ENCODE measurements at places on chromosomes 3 and 15. TPM values are rescaled to one million over a fixed set of nuclear protein-coding genes. Genes with fewer than 3 reads are reported as not detected.

GRCh38 chr15:62068810-62069167 lies 2.0 kb downstream of the C2CD4A start:
- H3K27me3 ChIP-seq: peaks cover 39% of the 10 kb centered on the region
- no peaks in the 10 kb centered on the region for H3K36me3 ChIP-seq
- no peak for DNase-seq
- H3K27ac ChIP-seq: no peak overlapping the region
- H3K4me3 ChIP-seq: peak overlapping the region; percentile 55

Gene ZSCAN2
- total RNA-seq: 14.7 TPM

DNA sequence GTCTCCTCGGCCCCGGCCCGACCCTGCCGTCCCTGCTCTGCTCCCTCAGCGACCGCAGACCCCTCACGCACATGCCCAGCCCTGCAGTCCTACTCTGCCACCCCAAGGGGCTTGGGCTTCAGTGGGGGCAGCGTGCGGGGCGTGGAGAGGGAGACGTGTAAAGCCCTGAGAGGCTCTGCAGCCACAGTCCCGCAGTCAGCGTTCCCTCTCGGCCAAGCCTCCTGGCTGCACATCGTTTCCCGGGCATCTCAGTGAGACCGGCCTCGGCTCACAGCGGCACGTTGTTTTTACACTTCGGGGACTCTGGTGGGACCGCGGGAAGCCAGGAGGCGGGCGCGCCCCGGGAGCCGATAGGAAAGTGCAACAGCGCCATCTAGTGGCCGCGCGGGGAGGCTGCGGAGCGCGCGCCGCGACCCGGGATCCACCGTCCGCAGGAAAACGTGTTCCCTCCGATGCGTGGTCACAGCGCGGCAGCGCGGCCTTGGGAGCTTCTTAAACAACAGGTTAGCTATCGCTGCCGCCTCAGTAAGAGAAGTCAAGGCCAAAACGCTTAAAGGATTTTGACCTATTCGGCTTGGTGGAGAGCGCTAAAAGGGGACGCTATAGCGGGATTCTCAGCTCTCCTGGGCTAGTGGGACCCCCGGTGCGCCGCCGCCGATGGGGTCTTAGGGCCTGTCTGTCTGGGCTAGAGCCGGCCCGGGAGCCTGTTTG lies 226.8 kb upstream of the IGF1R start:
- H3K4me1 ChIP-seq: peaks cover 2% of the 10 kb centered on the region
- no peak overlapping the region for H3K27ac ChIP-seq
- H3K4me3 ChIP-seq: peak overlapping the region; percentile 30
- H3K36me3 ChIP-seq: no peaks in the 10 kb centered on the region

DNA sequence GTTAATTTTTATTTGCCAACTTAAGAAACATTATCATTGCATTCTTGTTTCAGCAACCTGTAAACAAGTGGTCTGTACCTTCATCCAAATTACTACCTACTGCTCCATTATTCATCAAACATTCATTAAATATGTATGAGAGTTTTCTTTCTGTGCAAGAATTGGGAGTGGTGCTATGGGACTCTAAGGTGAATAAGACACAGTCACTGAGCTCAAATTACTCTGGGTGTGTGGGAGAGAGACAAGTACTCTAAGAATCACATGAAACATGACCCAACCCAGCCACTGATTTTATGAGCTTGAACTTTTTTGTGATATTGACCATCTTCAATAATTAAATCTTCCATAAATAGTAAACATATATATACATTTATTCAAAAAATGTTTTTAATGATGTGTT lies 227.2 kb upstream of the TP63 start:
- H3K27me3 ChIP-seq: no peaks in the 10 kb centered on the region
- no peaks in the 10 kb centered on the region for H3K36me3 ChIP-seq
- no peak overlapping the region for H3K27ac ChIP-seq

- peaks cover 5% of the 10 kb centered on the region for H3K4me1 ChIP-seq
- no peak overlapping the region for H3K27ac ChIP-seq
- H3K27me3 ChIP-seq: no peaks in the 10 kb centered on the region
- peaks cover 43% of the 10 kb centered on the region for H3K36me3 ChIP-seq
- no peak overlapping the region for H3K4me3 ChIP-seq
Observed at GRCh38 chr15:40991355-40991754, 38.1 kb downstream of the CHAC1 start.

Gene GHRL
- total RNA-seq: not detected

Gene MLF1
- total RNA-seq: 14.1 TPM

DNA sequence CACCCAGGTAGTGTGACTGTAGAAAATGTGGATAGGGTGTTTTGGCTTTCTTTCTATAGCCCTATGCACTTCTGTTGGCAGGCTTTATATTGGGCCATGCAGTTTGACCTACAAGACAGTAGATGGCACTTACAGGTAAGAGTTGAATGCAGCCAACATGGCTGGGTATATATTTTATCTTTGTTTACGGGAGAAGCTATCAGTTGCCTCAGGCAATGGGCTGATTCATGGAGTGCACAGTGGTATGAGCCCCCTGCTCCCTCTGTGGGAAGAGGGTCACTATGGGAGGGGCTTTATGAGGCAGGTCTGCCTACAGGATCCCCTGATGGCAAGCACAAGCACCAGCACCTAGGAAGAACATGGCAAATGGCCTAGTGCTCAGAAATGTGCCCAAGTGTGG lies 301.2 kb upstream of the CDIN1 start:
- no peak for DNase-seq
- no peaks in the 10 kb centered on the region for H3K27me3 ChIP-seq
- no peak overlapping the region for H3K27ac ChIP-seq
- H3K36me3 ChIP-seq: no peaks in the 10 kb centered on the region
- no peaks in the 10 kb centered on the region for H3K4me1 ChIP-seq
- no peak overlapping the region for H3K4me3 ChIP-seq

DNA sequence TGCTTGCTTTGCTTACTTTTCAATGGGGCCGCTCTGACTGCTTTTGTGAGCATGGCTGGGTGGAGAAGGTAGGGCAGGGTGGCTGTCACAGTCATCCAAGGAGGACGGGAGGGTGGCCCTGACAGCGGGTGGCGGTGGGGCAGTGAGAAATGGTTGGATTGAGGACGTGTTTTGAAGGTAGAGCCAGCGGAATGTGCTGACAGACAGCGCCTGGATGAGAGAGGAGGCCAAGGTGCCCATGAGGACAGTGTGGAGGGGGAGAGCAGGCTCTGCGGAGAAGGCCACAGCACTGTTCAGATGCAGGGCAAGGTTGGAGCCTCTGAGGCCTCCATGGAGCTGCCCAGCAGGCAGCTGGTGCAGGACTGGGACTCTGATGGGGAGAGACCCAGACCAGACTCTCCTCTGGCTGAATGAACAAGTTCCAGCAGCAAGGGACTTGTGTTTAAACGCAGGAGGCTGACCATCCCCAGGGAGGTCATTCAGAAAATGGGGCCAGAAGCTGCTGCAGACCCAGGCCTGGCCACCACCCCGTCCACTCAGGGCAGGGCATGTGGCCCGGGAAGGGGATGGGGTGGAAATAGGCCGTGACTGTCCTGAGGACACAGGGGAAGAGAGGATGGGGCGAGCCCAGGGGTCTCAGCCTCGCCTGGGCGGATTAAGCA lies 120.3 kb upstream of the PRR20G start:
- no peaks in the 10 kb centered on the region for H3K4me1 ChIP-seq
- H3K4me3 ChIP-seq: no peak overlapping the region
- DNase-seq: no peak
- H3K36me3 ChIP-seq: no peaks in the 10 kb centered on the region

- DNase-seq: peak; percentile 21
- no peak overlapping the region for H3K27ac ChIP-seq
- H3K27me3 ChIP-seq: peaks cover 43% of the 10 kb centered on the region
- no peaks in the 10 kb centered on the region for H3K4me1 ChIP-seq
- H3K4me3 ChIP-seq: no peak overlapping the region
Observed at GRCh38 chr3:46228260-46229242, 13.7 kb upstream of the CCR3 start.

Gene PLA2G4B
- total RNA-seq: 0.72 TPM

DNA sequence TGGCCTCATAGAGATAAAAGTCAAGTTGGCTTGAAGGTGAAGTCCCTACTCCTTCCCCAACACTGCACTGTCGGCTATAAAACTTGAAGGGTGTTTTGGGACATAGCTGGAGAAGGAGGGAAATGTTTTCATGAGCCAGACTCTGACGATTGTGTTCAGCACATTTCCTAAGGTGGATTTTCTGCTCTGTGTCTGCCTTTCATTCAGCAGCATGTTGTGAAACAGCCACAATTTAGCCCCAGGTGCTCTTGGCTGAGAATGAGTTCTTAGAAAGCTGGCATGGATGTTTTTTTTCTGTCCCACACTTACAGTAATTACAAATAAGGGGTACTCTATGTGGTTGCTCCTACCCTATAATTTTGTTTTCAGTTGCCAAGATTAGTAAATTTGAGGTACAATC lies 492.4 kb downstream of the MCTP2 start:
- no peaks in the 10 kb centered on the region for H3K4me1 ChIP-seq
- H3K36me3 ChIP-seq: no peaks in the 10 kb centered on the region
- DNase-seq: no peak
- no peak overlapping the region for H3K27ac ChIP-seq
- H3K27me3 ChIP-seq: no peaks in the 10 kb centered on the region
- H3K4me3 ChIP-seq: no peak overlapping the region

DNA sequence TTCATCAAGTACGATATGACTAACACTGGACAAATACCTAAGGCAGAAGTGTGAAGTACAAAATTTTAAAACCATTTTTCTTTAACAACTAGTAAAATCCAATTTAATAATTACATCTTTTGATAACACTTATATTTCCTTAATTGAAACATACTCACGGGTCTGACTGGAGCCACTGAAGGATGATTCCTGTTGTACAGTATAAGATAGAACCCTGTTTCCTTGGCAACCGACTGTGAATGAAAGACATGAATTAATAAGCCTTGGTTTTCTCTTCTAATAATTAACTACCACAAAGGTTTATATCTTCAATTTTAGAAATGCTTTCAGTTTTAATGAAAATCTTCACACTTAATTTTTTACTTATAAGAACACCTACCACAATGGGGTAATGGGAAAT lies 19.4 kb downstream of the DHX36 start:
- peaks cover 67% of the 10 kb centered on the region for H3K36me3 ChIP-seq
- peaks cover 5% of the 10 kb centered on the region for H3K4me1 ChIP-seq
- H3K4me3 ChIP-seq: no peak overlapping the region
- peak overlapping the region; percentile 46 for H3K27ac ChIP-seq
- H3K27me3 ChIP-seq: no peaks in the 10 kb centered on the region
- DNase-seq: no peak

DNA sequence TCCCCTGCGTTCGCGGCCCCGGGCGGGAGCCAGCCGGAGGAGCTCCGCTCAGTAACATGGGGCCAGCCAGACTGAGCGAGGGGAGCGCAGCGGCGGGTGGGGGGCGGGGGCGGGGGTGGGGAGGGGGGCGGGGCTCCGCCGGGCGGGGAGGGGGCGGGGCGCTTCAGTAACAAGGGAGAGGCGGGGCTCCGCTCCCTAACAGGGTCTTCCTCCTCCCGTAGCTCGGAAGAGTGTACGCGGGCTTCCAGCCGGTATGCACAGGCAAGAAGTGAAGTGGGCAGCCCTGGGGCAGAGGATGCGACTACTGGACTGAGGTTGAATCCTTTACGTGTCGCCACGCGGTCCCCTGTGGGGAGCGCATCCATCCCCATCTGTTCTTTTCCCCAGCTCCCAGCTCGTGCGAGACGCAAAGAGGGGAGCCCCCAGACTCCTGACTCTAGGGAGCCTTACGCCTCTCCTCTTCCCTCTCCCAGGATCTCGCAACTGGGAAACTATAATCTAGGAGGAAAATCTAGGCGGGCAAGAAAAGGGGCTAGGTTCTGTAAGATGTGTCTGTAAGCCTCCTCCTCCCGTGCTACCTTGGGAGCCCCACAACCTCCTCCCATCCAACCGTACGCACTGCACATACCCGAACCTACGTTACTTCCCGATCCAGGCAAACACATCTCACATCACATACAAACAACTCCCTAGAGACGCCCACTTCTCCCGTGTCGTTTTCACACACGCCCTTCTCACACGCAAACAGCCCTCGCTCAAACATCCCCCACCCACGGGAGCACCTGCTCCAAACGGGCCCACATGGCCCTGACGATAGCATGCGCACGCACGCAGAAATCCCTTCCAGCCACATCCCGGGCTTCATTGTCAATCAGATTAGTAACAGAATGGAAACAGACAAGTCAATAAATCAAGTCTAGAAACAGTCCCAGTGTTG lies at the start of gene SHF:
SHF (minus strand) TSS at position 73 of the 937 bp plus-strand sequence; CDS start at position 58, 15 bp downstream.
- peak within 1 kb of the TSS; percentile 71 for H3K4me3 ChIP-seq
- H3K36me3 ChIP-seq: no peaks in the 10 kb centered on the region
- no peak within 1 kb of the TSS for H3K27ac ChIP-seq
- DNase-seq: peak; percentile 79
- peaks cover 16% of the 10 kb centered on the region for H3K4me1 ChIP-seq
- peaks cover 37% of the 10 kb centered on the region for H3K27me3 ChIP-seq

GRCh38 chr15:51579012-51579411 lies 43.6 kb downstream of the DMXL2 start:
- H3K36me3 ChIP-seq: no peaks in the 10 kb centered on the region
- no peak overlapping the region for H3K4me3 ChIP-seq
- H3K4me1 ChIP-seq: peaks cover 4% of the 10 kb centered on the region
- H3K27me3 ChIP-seq: no peaks in the 10 kb centered on the region
- no peak for DNase-seq

Data from osteoblast (primary cell).